Memory B cell (primary cell): ENCODE measurements at places on chromosomes 16 and 17.

- no peak for DNase-seq
Measured at GRCh38 chr17:19372439-19372838, 5.9 kb upstream of the MAPK7 start.

- peak; percentile 52 for DNase-seq
Measured at GRCh38 chr16:22217890-22218730, 12.0 kb downstream of the EEF2K start.

DNA sequence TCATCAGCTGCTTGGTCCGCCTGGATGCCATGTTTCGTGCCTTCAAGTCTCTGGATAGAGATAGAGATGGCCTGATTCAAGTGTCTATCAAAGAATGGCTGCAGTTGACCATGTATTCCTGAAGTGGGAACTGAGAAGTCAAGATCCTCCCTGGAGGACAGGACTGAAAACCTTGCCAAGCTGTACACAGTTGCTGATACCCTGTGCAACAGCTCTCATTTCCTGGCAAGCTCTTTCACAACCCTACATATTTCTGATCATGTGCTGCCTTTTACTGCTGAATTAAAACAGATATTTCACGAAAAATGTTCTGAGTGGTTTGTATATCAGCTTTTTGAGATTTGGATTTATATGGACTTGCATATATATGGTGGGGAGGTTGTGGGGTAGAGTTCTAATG lies 898 bp downstream of the CAPNS2 start:
- no peak for DNase-seq

GRCh38 chr17:22268214-22268911 lies 576.0 kb downstream of the KCNJ18 start:
- no peak for DNase-seq

- no peak for DNase-seq
Measured at GRCh38 chr16:58027161-58027915, 1.8 kb downstream of the MMP15 start.
